Caki2 (cell line): ENCODE measurements at places on chromosomes 13 and 19. TPM values are rescaled to one million over a fixed set of nuclear protein-coding genes. Genes with fewer than 3 reads are reported as not detected.

The B3GNT8 gene
- total RNA-seq, result 0.41 TPM in 1 of 2 replicates, not detected in the other

The ZNF681 gene
- total RNA-seq, result 1.3 and 1.9 TPM in 2 replicates

The FFAR2 gene
- not detected in 2 replicates for total RNA-seq

The RDH8 gene
- total RNA-seq, result not detected in 2 replicates

The ZNF525 gene
- total RNA-seq, result 3.0 and 3.7 TPM in 2 replicates

GRCh38 chr13:60075850-60076249, 87.9 kb downstream of the DIAPH3 start:
- no peak for DNase-seq

- no peak for DNase-seq
These were observed 37.4 kb downstream of the NAXD start for GRCh38 chr13:110652764-110653163.

DNA sequence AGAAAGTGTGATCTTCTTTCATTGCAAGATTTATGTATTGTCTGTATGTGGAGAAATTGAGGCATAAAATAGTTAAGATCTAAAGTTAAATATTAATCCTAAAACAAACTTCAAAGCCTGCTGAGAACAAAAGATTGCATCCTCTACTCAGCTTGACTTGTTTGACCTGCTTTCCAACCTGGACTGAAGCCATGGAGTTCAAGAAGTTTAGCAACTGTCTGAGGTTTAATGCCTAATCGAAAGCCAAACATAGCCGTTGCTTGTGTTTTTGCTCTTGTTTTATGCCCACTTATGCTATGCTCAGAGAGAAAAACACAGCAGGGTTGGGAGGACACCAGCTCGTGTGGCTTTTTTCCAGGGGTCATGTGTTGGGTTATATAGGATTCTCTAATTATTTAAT, 135.6 kb downstream of the NUFIP1 start:
- peak; percentile 71 for DNase-seq

DNA sequence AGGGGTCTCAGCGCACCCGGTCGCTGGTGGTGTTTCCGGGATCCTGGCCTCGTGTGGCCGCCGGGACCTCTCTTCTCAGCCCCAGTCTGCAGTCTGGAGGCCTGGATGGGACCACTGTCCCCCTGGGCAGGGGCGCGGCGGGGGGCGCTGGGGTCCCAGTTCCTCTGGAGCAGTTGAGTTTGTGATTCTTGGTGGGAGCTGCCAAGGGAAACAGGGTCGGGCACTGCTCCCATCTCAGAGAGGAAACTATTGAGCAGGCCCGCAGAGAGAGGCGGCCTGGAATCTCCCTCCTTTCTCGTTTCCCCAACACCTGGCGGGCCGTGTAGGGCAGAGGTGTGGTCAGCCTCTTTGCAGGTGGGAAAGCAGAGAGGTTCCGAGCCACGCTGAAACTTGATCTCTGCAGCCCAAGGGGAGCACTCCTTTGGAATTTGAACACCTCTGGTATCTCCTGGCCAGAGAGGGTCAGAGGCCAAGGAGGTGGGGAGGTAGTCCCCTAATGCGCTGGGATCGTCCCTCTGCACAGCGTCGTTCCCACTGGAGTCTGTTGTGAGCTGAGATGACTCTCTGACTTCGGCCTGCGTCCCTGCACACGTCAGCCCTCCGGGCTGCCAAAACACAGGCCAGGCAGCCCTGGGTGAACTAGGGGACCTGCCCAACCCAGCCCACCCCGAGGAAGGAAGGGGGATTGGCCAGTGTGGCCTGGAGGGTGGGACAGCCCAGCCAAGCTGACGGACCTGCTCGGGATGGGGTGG, 741 bp downstream of the PLEKHF1 start:
- peak; percentile 58 for DNase-seq

DNA sequence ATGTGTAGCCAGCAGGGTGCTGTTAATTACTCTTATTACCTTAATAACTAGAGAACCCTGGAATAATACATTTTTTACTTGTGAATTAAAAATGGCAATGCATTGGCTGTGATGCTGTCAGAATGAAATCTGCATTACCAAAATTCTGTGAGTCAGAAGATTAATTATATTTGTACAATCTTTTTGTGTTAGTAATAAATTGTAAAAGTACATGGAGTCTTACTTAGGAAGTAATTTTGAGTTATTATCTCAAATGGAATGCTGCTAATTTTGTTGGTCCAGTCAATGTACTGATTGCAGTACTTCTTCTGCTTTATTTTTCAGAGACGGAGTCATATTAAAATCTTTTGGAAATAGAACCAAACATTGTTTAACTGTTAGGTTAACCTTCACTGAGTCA, 152.0 kb upstream of the SLC10A2 start:
- DNase-seq, result no peak

DNA sequence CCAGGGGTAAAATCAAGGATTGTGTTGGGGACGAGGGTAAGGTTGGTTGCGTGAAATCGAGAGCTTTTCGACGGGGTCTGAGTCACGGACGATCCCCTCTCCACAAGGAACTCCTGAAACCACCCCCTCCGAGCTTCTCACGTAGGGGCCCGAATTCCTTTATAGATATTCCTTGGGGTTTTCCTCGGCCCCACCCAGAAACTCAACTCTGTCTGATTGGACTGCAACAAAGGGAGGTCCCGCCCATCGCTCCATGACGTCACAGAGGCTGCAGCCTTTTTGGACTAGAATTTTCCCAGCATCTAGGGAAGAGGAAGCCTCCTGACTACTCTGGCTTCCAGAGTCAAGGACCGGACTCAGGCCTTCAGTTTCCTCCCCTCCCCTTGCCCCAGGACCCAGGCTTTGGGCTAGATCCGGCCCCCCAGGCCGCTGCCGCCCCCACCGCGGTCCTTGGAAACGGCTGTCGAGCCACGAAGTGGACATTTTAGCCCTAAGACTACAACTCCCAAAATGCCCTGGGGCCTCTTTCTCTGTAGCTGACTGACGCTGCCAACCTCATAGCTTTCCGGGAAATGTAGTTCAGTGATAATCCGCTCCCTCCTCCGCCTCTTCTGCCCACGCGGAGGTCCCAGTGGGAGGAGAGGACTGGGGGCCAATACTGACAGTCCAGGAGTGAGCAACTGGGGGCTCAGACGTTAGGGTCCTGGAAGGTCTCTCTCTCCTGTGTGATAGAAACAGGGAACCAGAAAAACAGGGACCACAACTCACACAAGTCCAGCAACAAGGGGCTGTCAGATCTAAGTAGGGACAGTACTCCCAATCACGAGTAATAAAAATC, at the start of gene IZUMO1:
IZUMO1 (minus strand) TSS at position 172 of the 838 bp plus-strand sequence. CDS start 1,050 bp downstream, outside the sequence.
- peak; percentile 95 for DNase-seq

- DNase-seq, result no peak
These were observed 709.4 kb downstream of the PCDH9 start for GRCh38 chr13:66520511-66521355.

DNA sequence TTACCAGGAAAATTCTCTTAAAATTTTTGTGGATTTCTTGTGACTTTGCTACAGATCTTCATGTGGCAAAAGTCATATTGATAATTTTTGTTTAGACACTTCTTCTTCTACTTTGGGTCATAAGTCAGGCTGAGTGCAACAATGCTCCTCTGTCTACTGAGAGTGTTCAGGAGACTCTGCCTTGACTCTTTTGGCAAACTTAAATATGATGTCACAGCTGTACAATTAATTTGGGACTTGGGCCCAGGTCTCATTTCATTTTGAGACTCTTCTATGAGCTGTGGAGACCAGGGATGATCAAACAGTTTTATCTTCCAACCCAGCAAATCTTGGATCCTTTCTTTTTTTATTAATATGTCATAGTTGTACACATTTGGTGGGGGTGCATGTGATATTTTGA, 19.7 kb upstream of the IPO5 start:
- no peak for DNase-seq

GRCh38 chr19:35216833-35217648, 11.5 kb downstream of the FAM187B start:
- no peak for DNase-seq
